Activated CD4-positive, alpha-beta T cell treated with anti-CD3 and anti-CD28 coated beads, Interleukin-2, Interleukin-4, amounts not matched to agents 100 ng/mL and 50 ng/mL, durations not matched to agents 16 hours and 8 hours (primary cell): ENCODE measurements at places on chromosomes 16 and 17.

GRCh38 chr17:80466188-80466705 is 10.2 kb downstream of the NPTX1 start:
- no peak for DNase-seq

DNA sequence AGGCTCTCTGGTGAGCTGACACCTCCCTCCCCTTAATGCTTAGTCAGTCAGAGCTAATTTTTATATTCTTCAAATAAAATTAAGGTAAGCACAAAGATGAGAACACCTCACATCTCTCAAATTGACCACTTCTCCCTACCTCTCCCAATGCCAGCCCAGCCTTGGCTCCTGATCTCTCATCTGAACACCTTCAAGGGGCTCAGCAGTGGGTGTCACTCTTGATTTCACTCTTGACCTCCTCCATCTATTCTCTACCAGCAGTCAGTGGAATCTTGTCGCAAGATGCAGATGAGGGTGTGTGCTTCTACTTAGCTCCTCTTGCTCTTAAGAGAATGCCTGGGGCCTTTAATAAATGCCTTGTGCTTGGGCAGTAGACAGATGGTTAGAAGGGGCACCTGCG is 309.0 kb upstream of the IRX3 start:
- DNase-seq, result no peak

DNA sequence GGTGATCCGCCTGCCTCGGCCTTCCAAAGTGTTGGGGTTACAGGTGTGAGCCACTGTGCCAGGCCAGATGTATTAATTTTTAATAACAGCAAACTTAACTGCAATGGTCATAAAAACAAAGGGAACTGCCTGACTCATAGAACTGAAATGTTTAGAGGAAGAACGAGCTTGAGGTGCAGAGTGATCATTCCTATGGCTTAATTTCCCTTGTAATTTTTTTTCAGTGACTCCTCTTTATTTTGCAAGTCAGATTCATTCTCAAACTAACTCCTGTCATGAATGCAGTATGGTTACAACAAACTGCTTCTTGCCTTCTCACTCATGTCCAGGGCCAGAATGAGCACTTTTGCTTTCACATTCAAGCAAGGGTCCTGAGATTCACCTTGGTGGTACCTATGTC is 231.3 kb downstream of the HAPSTR1 start:
- DNase-seq, result no peak

DNA sequence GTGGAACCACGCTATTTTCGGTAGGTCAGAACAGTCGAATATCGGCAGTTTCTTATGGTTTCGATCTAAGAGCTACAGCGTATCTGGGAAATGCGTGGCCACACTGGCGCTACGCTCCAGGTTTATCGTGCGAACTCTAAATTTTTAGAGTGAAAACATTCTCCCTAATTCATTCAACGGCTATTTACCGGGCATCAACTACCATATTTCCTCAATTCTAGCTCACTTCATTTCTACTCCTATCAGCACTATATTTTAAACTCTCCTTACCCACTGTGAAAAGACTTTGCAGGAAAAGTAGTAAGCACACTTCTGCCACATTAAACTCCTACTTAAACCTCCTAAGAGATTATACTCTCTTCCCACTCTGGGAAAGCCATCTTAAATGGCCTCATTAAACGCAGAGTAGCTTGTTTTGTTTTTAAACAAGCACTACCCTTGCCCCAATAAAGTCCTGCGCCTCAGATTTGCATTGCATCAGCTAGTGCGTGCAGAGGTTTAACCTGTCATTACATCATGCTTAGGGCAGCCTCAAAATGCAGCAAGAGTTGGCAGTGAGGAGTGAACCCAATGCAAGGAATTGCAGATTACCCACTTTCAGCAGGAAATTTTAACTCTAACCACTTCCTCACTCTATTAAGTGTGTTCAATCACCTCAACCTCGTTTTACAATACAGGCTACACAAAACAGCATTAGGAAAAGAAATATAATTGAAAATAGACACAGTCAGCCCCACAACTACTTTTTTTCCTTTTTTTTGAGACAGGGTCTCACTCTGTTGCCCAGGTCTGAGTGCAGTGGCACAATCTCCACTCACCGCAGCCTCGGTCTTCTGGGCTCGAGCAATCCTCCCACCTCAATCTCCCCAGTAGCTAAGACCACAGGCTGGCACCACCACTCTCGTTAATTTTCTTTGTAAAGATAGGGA is 18.8 kb downstream of the SIAH1 start:
- DNase-seq, result peak; percentile 81

- DNase-seq, result no peak
Measured at GRCh38 chr17:47279062-47279801, 25.6 kb downstream of the ITGB3 start.

DNA sequence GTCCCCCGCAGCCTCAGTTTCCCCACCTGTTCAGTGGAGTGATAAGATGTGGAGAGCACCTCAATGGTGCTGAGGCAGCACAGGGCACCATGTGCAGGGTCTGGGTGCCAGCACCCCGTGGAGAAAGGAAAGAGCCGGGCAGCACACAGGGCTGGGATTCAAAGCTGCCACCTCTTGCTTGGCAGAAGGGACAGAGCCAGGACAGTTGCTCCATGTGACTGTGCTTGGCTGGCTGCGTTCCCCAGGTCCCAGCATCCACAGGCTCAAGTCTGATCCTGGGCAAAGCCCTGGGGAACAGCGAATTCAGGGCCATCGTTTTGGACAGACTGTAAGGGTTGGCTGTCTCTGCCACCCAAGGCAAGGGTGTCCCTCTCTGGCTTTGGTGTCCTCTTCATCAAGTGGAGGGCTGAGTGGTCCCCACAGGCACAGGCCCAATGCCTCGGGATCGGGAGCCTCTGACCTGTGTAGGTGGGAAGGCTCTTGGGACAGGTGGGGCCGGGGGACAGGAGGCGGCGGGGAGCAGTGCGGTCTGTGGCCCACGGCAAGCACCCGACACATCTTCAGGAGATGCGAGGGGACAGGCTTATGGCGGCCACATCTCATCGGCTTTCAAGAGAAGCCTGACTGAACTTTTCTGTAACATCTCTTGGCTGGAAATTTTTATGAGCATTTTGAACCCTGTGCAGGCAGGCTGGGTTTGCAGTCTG is 8.5 kb downstream of the ZNF469 start:
- DNase-seq, result no peak

DNA sequence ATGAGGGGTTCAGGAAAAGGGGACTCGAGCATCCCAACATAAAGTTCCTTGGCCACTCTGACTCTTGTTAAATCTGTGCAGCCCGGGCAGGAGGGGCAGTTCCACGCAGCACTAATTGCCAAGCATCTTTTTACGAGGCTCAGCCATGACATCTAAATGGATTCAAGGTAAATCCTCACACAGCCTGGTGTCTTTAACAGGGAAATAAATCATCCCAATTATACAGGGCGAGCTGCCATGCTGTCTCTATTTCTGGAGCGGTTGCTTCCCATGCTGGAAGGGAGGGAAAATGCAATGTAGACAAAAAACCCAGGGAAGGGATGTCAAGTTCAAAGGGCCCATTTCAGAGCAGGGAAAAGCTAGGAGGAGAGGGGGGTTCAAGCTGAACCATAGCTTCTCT is 110.0 kb downstream of the GAS7 start:
- DNase-seq, result no peak

DNA sequence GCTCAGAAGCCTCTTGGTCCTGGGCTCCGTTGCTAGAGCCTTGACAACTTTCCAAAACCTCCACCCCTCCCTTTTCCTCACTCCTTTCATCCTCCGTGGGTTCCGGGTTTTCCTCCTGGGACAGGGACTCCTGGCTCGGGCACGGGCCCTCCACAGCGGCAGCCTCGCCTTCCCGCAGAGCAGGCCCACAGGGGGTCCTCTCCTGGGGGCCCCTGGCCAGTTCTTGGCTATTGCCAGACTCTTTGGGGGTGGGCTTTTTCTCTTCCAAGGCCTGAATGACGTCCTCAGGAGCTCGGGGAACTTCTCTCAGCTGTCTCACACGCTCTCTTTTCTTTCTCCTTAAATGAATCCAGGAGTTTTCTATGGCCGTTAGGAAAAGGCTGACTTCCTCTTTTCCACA is 19.3 kb upstream of the MNT start:
- no peak for DNase-seq

GRCh38 chr17:7217113-7217987 is 2.3 kb downstream of the DLG4 start:
- no peak for DNase-seq

- no peak for DNase-seq
Measured at GRCh38 chr16:4982056-4982867, 24.1 kb downstream of the SEC14L5 start.

GRCh38 chr16:7026639-7027038 is 306.0 kb upstream of the RBFOX1 start:
- no peak for DNase-seq

- no peak for DNase-seq
Measured at GRCh38 chr17:28749516-28750177, 5.8 kb downstream of the TRAF4 start.

DNA sequence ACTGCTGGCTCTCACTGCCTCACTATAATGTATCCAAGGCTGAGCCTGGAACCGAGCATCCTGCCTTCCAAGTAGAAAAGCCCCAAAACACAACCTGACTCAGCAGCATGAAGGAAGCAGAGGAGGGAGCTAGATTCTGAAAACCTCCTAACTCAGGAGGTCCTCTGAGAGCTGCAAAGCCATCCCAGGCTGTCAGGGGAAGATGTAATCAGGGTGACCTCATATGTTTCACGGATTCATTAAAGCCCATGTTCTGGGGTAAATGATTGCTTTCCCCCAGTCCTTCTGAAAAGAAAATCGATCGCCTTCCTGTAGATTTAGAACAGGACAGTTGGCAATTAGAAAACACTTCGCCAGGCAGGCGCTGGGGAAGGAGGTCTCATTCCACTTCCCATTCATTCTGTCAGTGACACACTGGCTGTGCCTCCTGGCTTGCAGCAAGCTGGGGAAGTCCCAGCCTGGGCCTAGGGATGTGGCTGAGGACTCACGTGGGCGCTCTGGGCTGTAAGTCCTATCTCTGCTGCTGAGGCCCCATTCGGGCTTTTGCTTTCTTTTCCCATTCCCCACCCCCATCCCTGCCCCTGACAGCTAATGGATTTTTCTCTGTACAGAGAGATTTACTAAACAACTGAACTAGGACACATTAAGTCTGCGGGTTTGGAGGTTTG is 75.7 kb upstream of the TMEM132E start:
- no peak for DNase-seq

DNA sequence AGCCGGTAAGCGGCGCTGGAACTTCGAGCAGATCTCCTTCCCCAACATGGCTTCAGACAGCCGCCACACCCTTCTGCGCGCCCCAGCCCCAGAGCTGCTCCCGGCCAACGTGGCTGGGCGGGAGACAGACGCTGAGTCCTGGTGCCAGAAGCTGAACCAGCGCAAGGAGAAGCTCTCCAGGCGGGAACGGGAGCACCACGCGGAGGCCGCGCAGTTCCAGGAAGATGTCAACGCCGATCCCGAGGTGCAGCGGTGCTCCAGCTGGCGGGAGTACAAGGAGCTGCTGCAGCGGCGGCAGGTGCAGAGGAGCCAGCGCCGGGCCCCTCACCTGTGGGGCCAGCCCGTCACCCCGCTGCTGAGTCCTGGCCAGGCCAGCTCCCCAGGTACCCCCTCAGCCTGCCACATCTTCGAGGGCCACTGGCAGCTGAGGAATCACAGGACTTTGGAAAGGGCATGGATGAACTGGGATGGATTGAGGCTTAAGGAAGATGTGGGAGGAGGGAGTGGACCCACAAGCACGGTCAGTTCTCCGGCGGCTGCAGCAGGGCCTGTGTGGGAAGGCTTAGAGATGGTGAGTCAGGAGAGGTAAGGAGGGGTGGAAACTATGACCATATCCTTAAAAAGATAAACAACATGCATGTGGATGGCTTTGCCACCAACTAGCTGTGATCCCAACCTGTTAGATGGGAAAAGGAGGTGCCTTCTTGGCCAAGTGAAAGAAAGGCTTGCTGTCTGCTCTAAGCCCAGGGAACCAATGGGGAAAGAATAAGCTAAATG is 3.4 kb upstream of the LLGL2 start:
- no peak for DNase-seq

GRCh38 chr17:75876190-75876937 is 2.0 kb downstream of the TRIM47 start:
- peak; percentile 81 for DNase-seq

GRCh38 chr16:482468-483185 is 44.9 kb upstream of the CAPN15 start:
- no peak for DNase-seq

GRCh38 chr17:52477824-52478699 is 319.5 kb upstream of the CA10 start:
- no peak for DNase-seq

DNA sequence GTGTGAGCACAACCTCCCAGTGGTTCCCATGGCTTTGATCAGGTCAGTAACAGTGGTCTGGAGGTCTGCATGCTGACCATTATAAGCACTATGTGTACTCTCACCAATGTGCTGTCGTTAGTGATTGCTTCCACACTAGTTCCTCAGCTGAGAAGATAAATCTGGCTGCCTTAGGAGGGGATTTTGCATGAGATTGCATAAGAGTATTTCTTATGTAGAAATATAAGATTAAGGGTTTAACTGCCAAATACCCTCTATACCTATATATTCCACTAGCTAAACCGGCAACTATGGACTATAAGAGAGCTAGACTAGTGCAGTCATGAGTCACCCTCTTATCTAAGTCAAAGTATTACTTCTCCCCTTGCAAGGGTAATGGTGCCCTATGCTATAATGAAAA is 580.2 kb downstream of the CDH11 start:
- DNase-seq, result no peak

- DNase-seq, result no peak
Measured at GRCh38 chr16:49742428-49743202, 113.3 kb downstream of the ZNF423 start.

GRCh38 chr17:76893623-76894334 is 25.6 kb downstream of the MGAT5B start:
- no peak for DNase-seq

DNA sequence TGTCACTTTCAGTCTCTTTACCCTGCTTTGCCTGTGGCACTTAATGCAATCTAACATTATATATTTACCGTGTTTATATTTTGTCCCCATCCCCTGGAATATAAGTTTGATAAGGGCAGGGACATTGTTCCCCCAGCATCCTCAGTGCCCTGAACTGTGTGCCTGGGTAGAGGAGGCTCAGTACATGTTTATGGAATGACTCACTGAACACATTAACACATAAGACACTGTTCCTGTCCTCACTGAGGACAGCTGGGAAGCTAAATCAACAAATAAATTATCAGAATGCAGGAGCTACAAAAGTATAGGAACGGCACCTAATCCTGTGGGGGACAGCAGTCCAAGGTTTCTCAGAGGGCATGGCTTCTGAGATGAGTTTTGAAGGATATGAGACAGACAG is 27.8 kb downstream of the GRIN2A start:
- DNase-seq, result no peak
